ENCODE measurements at places on chromosomes 1 and 21.

- no peaks in the 10 kb centered on the region for H3K27me3 ChIP-seq
- no peak for DNase-seq
- H3K4me1 ChIP-seq: peaks cover 21% of the 10 kb centered on the region
- H3K27ac ChIP-seq: peak overlapping the region; percentile 76
- H3K4me3 ChIP-seq: no peak overlapping the region
- peaks cover 3% of the 10 kb centered on the region for H3K36me3 ChIP-seq
These were observed 7.8 kb upstream of the PTTG1IP start for GRCh38 chr21:44881198-44881872.

- H3K4me1 ChIP-seq: no peaks in the 10 kb centered on the region
- no peak overlapping the region for H3K27ac ChIP-seq
- H3K36me3 ChIP-seq: no peaks in the 10 kb centered on the region
- H3K4me3 ChIP-seq: no peak overlapping the region
These were observed 166.9 kb upstream of the FOXD3 start for GRCh38 chr1:63155437-63155836.

DNA sequence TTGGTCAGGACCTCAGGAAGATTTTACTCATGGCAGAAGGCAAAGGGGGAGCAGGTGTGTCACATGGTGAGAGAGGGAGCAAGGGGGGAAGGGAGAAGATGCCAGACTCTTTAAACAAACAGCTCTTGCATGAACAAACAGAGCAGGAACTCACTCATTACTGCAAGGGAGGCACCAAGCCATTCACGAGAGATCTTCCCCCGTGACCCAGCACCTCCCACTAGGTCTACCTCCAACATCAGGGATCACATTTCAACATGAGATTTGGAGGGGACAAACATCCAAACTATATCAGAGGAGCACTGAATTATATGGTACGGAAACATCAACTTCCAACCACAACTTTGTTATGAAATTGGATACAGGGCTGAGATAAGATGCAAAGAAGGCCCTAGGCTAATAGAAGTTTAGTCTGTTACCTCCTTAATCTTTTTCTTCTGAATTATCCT is 164.9 kb downstream of the ST6GALNAC3 start:
- no peak overlapping the region for H3K4me3 ChIP-seq
- no peak for DNase-seq

GRCh38 chr1:157624471-157624870 is 26.6 kb upstream of the FCRL4 start:
- H3K27ac ChIP-seq: no peak overlapping the region
- peaks cover 5% of the 10 kb centered on the region for H3K27me3 ChIP-seq
- no peak overlapping the region for H3K4me3 ChIP-seq

DNA sequence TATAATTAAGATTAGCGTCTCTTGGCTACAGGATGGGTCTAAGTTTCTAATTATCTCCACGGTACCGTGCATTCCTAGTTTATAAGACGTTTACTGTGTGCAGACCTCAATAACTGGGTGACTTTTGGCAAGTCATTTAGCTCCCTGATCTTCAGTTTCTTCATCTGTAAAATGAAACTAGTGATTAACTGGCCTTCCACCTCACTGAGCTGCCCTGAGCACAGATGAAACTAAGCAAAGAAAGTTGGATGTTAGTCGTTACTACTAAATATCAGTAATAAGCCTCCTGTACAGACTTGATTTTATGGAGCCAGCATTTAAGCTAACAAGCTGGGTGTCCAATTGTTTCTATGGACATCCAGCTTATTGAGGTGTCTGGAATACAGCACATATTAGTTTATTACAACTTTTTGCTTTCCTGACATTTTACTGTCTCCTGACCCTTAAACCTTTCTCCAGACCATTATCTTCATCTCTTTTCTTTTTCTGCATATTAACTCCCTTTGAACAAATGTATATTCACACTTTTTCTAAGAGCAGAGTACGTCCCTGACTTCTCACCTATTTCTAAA is 1.1 kb downstream of the CR2 start:
- H3K4me3 ChIP-seq: peak overlapping the region; percentile 68
- no peaks in the 10 kb centered on the region for H3K36me3 ChIP-seq
- DNase-seq: no peak
- H3K27me3 ChIP-seq: peaks cover 12% of the 10 kb centered on the region
- peak overlapping the region; percentile 60 for H3K27ac ChIP-seq

DNA sequence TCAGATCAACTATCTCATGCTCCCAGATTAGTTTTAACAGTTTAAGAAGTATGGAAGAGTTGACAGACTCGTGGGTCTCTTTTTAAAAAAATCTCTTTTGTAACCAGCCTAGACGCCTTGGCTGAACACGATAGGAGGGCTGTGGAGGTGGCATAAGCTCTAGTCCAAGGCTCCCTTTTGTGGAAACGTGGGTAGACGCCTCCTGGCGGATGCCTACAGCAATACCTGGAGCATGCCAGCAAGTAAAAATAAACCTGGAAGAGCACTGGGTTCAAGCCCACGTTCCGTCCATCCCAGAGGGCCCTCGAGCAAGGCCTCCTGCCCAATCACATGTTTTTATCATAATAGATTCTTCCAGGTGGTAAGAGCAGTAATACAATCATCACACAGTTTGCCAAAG is 87.9 kb downstream of the RGS7 start:
- no peaks in the 10 kb centered on the region for H3K4me1 ChIP-seq
- H3K27me3 ChIP-seq: no peaks in the 10 kb centered on the region
- H3K4me3 ChIP-seq: no peak overlapping the region
- no peak for DNase-seq
- no peak overlapping the region for H3K27ac ChIP-seq

DNA sequence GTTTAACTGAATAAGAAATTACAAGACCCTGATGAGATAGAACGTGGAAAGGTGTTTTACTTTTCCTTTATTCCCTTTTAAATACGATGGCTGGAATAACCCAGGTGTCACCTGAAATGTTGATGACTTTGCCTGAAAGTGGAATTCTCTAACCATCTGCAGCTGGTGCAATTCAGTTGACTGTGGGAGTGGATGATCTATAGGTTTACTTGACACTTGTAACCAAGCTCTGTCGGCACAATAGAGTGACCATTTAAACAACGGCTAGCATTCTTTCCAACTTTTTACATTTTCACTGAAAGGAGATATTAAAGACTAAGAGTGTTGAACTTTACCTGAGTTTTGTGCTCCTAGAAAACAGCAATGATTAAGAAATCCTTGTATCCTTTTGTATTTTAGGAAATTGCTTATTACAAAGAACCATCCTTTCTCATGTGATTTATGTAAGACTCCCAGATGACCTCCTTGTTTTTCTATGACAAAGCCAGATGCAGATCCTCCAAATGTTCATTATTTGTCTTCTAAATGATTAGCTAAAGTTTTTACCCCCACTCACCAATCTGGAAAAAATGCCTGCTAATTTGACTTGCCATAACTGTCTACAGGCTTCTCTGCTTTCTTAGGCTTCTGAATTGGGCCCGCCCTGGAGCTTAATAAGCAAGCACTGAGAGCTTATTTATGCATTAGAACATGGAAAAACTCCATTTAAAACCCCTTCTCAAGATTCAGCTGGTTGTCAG is 129.5 kb upstream of the LRRC7 start:
- H3K36me3 ChIP-seq: no peaks in the 10 kb centered on the region
- H3K4me3 ChIP-seq: no peak overlapping the region
- DNase-seq: no peak
- H3K27ac ChIP-seq: no peak overlapping the region

DNA sequence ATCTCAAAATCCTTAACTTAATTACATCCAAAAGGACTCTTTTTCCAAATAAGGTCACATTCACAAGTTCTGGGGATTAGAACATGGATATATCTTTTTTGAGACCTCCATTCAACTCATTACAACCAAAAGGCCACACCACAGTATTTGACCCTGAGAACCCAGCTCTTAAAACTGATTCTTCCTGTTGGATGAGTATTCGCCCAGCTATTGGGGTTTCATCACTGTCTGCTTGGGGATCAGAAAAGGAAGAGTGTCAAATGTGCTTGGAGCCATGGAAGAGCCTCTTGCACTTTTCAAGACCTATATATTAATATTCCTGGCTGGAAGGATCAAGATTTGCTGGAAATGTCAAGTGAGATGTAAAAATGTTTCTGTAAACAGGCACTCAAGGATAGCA is 5.4 kb upstream of the TINAGL1 start:
- H3K36me3 ChIP-seq: no peaks in the 10 kb centered on the region
- peaks cover 4% of the 10 kb centered on the region for H3K27me3 ChIP-seq
- no peak overlapping the region for H3K27ac ChIP-seq
- no peak overlapping the region for H3K4me3 ChIP-seq
- DNase-seq: no peak
- no peaks in the 10 kb centered on the region for H3K4me1 ChIP-seq

- H3K27ac ChIP-seq: peak overlapping the region; percentile 69
- no peak overlapping the region for H3K4me3 ChIP-seq
- no peaks in the 10 kb centered on the region for H3K27me3 ChIP-seq
- H3K4me1 ChIP-seq: peaks cover 66% of the 10 kb centered on the region
These were observed 7.1 kb downstream of the NRDC start for GRCh38 chr1:51871351-51871975.

- no peaks in the 10 kb centered on the region for H3K4me1 ChIP-seq
- H3K36me3 ChIP-seq: no peaks in the 10 kb centered on the region
- DNase-seq: no peak
- H3K4me3 ChIP-seq: no peak overlapping the region
These were observed 894.0 kb downstream of the KCNT2 start for GRCh38 chr1:195714248-195714647.

DNA sequence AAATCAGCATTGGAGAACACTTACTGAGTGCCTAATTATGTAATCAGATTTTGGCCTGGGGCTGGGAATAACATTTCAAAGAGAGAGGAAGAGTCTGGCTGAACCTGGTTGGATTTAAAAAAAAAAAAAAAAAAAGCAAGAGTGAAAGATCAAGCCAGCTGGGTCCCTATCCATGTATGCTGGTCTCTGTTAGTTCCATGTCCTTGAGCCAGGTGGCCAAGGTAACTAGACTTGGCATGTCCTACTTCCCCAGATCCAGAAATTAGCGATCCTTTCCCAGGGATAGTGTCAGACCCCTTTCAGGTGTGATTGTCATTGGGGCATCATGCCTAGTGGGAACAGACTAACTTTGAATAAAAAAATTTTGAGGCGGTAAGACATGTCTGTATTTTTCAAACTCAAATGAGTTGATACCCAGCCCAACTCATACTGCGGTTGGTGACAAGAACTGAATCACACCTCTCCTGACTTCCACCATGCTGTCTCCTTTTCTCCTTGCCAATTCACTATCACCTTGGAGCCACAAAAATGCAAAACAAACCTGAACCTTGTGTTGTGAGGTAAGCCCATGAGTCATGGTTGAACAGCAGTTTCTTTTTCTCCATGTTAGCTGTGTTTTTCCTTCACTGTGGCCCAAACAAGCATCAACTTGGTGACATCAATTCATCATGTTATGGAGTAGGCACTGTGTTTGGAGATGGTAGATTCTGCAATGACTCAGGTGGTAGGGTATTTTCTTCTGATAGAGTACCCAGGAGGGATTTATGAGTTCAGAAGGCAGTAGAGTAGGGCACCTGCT is 24.5 kb upstream of the PPP2R5A start:
- H3K27ac ChIP-seq: no peak overlapping the region
- H3K36me3 ChIP-seq: no peaks in the 10 kb centered on the region
- H3K4me3 ChIP-seq: no peak overlapping the region
- H3K4me1 ChIP-seq: peaks cover 26% of the 10 kb centered on the region

DNA sequence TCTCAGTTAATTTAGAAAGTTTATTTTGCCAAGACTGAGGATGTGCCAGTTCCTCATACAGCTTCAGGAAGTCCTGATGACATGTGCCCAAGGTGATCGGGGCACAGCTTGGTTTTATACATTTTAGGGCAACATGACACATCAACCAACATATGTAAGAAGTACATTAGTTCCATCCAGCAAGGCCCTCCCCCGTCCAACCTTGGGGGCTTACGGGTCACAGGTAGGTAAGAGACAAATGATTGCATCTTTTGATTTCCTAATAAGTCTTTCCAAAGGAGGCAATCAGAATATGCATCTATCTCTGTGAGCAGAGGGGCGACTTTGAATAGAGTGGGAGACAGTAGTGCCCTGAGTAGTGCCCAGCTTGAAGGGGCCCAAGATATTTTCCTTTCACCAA is 19.6 kb upstream of the HAO2 start:
- H3K27me3 ChIP-seq: peaks cover 12% of the 10 kb centered on the region
- H3K36me3 ChIP-seq: no peaks in the 10 kb centered on the region
- H3K4me1 ChIP-seq: peaks cover 7% of the 10 kb centered on the region
- H3K27ac ChIP-seq: no peak overlapping the region
- no peak overlapping the region for H3K4me3 ChIP-seq
- no peak for DNase-seq

GRCh38 chr21:18989953-18990495 is 586.4 kb upstream of the TMPRSS15 start:
- no peak overlapping the region for H3K4me3 ChIP-seq
- no peak overlapping the region for H3K27ac ChIP-seq
- no peak for DNase-seq

GRCh38 chr1:54403808-54404261 is 2.4 kb downstream of the SSBP3 start:
- no peaks in the 10 kb centered on the region for H3K27me3 ChIP-seq
- peaks cover 53% of the 10 kb centered on the region for H3K36me3 ChIP-seq
- peaks cover 68% of the 10 kb centered on the region for H3K4me1 ChIP-seq
- H3K27ac ChIP-seq: peak overlapping the region; percentile 66

GRCh38 chr1:981955-982558 is at the start of gene PERM1:
Gene PERM1 (minus strand): TSS chr1:982093. CDS start chr1:981029, 1,064 bp downstream.
- H3K27ac ChIP-seq: no peak within 1 kb of the TSS
- no peaks in the 10 kb centered on the region for H3K36me3 ChIP-seq
- DNase-seq: no peak
- H3K4me3 ChIP-seq: no peak within 1 kb of the TSS
- peaks cover 4% of the 10 kb centered on the region for H3K4me1 ChIP-seq

- no peaks in the 10 kb centered on the region for H3K4me1 ChIP-seq
- no peak overlapping the region for H3K4me3 ChIP-seq
- no peaks in the 10 kb centered on the region for H3K36me3 ChIP-seq
- no peak for DNase-seq
These were observed 377.8 kb downstream of the MATN1 start for GRCh38 chr1:30345491-30346130.

- no peaks in the 10 kb centered on the region for H3K36me3 ChIP-seq
- no peak overlapping the region for H3K4me3 ChIP-seq
- peaks cover 12% of the 10 kb centered on the region for H3K27me3 ChIP-seq
- H3K27ac ChIP-seq: no peak overlapping the region
- no peak for DNase-seq
- H3K4me1 ChIP-seq: peaks cover 14% of the 10 kb centered on the region
These were observed 15.9 kb upstream of the IFNLR1 start for GRCh38 chr1:24202987-24203386.

DNA sequence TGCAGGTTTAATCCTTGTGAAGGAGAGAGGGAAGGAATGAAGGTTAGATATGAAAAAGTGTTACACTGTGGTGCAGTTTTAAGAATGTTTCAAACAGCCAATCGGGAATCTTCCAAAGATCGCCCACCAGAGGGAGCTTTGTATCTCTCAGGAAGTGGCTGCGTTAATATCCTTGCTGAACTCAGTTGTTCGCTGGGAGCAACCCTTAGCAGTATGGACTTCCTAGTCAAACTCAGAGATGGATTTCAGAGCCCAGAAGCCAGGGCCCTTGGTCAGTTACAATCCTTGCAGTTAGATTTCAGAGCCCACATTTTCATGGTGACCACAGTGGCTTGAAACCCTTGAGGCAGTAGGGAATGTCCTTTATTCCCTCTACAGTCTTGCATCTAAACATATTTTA is 136.2 kb downstream of the NTNG1 start:
- peak; percentile 13 for DNase-seq
- H3K27ac ChIP-seq: no peak overlapping the region
- no peak overlapping the region for H3K4me3 ChIP-seq
- no peaks in the 10 kb centered on the region for H3K4me1 ChIP-seq
- no peaks in the 10 kb centered on the region for H3K36me3 ChIP-seq

Measured in activated CD8-positive, alpha-beta T cell treated with anti-CD3 and anti-CD28 coated beads for 36 hours (primary cell).